SW 1271 (cell line): ENCODE measurements at places on chromosomes 13 and 19.

GRCh38 chr13:97076898-97077297 lies 82.6 kb upstream of the OXGR1 start:
- no peak for DNase-seq

- DNase-seq: no peak
Measured at GRCh38 chr13:68834375-68834774, 1273.3 kb upstream of the ATXN8OS start.

DNA sequence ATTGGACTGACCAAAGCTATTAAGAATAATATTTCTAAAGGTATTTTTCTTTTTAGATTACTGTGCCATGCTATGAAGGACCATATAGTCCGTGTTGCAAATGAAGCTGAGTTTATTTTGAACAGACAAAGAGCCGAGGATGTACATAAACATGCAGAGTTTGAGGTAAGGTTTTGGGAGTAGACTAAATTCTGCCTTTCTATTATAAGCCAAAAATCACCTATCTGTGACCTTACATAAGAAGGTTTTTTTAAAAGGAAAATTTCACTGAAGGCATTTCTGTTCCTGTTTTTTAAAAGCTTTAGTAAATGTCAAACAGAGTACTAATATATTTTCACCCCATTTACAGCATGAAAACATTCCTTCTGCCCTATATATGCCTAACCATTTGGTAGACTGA lies 127.4 kb downstream of the MAB21L1 start:
- no peak for DNase-seq

DNA sequence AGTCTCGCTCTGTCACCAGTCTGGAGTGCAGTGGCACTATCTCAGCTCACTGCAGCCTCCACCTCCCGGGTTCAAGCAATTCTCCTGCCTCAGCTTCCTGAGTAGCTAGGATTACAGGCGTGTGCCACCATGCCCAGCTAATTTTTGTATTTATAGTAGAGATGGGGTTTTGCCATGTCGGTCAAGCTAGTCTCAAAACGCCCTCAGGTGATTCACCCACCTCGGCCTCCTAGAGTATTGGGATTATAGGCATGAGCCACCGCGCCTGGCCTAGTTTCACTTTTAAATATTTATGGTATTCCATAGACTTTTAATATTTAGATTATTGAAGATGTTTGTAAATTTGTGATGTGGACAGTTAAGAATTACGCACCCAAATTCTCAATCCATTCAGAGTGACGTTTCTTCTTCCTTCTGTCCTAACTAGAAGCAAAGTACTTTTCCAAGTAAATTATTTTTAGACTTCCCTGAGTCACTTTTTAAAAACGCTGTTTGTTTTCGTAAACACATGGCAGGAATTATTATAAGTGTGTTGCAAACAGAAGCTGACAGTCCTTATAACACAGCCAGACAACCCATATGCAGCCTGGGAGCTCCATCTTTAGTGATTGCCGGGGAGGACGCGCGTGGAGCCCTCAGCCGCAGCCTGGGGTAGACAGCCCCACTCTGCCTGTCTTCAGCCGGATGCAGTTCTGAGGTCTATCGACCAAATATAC lies 131.7 kb downstream of the ATP11A start:
- DNase-seq: no peak

- no peak for DNase-seq
Measured at GRCh38 chr13:42109957-42110356, 61.5 kb downstream of the DGKH start.

DNA sequence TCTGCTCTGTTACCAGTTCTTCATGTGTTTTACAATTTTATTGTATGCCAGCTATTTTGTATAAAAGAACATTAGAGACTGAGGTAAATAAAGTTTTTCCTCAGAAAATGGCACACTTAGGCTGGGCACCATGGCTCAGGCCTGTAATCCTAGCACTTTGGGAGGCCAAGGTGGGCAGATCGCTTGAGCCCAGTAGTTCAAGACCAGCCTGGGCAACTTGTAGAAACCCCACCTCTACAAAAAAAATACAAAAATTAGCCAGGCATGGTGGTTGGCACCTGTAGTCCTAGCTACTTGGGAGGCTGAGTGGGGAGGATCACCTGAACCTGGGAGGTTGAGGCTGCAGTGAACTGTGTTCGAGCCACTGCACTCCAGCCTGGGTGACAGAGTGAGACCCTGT lies 32.0 kb downstream of the CCDC8 start:
- DNase-seq: no peak

DNA sequence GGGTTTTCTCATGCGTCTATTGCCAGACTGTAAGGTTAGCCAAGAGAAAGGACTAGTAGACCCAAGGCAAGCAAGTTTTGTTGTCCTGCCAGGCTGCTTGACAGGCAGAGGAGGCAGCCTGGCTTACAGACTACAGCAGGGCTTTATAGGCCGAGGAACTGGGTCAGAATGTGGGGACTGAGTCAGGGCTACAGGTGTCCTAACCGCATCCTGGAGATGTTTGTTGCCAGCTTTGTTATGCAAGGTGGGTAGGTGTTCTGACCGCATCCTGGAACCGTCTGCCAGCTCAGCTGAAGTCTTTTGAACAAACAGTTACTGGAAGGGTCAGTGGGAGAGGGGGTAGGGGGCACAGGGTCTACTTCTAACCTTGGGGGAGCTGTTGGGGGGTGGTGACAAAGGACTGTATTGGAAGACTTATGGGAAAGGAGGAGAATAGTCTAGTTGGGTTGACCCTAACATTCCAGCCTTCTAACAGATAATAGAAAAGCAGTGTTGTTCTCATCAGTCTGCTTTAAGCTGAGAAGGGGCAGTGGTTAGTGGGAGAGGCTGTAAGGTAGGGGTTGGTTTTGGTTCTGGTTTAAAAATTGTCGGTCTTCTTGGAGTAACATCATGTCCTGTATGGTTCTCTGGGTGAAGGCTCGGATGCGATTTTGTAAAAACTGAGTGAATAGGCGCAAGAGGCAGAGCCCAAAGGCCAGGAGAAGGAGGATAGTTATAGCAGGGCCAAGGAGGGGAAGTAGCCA lies 913.8 kb upstream of the SLITRK5 start:
- no peak for DNase-seq

- no peak for DNase-seq
Measured at GRCh38 chr19:55554741-55555152, 9.4 kb upstream of the SBK3 start.

GRCh38 chr13:79194272-79194671 lies 211.8 kb downstream of the RBM26 start:
- no peak for DNase-seq

DNA sequence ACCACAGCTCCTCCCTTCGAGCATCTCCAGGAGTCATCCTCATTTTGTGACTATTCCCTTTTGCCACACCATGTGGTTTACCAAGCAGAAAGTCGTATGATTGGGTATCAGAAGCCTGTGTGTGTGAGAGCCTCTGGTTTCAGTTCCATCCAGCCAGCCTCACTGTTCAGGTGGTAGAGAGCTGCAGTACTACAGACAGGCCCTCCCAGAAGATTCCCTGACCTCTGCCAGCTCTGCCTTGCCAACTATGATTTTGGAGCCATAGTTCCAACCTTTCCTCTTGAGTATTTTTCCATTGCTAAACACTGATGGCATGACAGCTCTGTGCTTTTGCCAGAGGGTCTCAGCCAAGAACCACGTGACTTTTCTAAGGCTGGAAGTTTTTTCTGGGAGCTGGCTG lies 82.5 kb downstream of the DHRS12 start:
- DNase-seq: no peak

DNA sequence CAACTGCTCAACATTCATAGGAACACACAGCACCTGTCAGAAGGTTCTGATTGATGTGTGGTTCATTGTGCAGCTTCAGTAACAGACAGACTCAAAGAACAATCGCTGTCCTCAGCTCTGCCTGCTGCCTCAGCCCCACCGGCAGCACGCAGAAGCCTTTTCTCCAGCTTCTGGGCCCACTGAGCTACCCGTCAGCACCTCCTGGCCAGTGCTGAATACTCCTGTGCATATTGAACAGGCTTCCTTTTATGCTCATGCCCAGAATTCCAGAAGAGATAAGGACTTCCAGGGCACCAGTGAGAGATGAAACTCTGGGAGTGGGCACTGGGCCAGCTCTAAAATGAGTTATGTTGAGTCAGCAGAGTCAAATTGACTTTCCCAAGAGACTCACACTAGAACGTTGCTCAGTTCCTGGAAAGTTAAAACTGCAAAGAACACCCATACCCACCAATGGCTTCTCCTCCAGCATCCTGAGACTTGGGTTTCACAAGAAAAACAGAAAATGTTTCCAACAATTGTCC lies 119.3 kb downstream of the COL4A1 start:
- no peak for DNase-seq

DNA sequence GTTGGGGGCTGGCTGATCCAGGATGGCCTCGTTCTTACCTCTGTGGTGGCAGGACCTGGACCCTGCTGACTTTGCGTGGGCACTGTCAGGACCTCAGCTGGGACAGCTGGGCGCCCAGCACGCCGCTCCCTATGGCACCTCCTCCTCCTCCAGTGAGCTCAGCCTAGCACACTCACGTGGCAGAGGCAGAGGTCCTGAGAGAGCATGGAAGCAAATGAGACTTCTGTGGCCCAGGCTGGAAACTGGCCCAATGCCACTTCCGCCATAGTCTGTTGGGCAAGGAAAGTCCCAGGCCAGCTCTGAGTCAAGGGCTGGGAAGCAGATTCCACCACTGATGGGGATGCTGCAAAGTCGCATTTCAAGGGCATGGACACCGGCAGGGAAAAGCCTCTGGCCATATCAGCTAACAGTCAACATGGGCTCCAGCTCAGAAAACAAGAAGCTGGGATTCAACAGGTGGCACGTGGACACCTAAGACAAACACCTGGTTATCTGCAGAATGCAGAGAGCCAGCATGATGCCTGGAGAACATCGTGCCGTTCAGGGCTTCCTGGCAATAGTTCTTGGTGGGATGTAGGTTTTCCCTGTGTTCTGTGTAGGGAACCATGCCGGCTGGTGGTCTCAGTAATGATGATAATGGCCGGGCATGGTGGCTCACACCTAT lies 16.7 kb downstream of the MYBPC2 start:
- no peak for DNase-seq

DNA sequence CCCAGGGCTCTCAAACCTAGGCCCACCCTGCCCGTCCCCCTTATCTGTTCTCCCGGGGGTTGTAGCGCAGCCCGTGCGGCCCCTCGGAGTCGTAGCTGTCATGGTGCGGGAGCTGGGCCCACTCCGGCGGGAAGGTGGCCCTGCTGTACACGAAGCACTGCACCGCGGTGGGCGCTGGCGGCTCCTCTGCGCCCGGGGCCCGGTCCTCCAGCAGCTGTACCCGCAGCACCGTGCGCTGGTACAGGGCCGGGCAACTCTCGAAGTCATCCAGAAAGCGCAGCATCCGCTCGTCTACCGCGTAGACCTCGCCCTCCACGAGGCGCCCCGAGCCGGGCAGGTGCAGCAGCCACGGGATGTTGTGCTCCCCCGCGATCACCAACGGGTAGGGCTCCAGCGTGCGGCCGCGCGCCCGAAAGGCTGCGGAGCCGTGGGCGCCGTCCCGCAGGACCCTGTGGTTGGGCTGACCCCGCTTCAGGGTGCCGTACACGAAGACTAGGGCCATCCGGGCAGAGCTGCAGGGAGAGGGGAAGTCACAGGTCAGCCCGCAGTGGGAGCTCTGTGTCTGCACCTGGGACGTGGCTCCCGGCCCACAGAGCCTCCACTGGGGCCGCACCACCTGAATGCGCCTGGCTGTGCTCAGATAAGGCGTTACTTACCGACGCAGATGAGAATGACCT lies 56.4 kb downstream of the GGACT start:
- no peak for DNase-seq
